ENCODE measurements at places on chromosomes 5 and 9.
A peak's percentile ranks its signal among the peaks of the same experiment; 100 is the strongest.

- DNase-seq, result peak; percentile 61
These were observed 142.6 kb downstream of the PBX3 start for GRCh38 chr9:125889476-125890419.

- DNase-seq, result no peak
These were observed 22.8 kb upstream of the DUSP1 start for GRCh38 chr5:172793577-172794488.

DNA sequence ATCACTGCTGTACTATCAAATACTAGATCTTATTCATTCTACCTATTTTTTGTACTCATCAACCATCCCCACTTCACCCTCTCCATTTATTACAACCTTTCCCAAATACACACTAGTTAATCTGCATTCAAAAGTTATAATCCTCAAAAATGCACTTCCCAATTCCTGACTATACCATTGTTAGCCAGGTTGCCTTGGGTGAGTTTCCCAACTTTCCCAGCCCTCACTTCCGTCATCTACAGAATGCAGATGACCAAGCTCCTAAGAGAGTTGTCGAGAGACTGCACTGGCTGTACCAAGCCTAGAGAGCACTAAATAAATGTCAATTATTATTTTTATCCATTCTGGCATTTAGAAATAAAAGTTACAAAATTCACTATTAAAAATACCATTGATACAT lies 11.5 kb downstream of the PLPP1 start:
- no peak for DNase-seq

DNA sequence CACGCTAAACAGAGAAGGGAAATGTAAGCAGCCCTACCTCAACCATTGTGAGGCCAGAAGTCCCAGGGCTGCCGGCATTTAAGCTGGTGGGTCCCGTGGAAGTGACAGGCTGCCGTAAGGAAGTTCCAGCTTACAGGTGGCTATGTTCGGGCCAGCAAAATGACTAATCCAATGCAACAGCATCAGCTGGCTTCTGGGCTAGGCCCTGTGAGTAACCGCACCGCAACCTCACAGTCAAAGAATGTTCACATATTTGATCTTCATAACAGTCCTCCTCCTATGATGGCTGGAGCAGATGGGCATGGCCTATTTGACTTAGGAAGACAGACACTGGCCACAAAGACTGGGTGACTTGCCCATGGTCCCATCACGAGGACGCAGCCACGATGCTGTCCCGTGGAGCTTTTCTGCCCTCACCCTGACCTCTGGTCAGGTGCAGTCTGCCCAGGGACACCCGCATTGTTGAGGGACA lies 88.2 kb downstream of the LIFR start:
- no peak for DNase-seq

DNA sequence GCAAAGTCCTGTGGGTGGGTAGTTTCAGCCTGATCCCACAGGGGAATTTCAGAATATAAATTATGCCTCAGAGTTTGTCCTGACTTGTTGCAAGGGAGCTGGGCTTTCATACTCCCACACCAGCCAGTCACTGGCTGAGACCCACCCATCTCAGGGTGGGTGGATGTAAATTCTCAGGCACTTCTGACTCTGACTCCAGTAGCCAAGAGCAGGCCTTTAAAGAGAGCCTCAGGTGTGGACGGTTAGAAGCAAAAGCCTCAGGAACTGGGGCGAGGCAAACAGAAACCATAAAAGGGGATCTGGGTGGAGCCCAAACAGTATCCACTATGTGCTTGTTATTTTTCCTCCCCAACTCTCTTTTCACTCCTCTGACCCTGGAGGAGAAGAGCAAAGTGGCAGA lies 28.6 kb upstream of the FBXW11 start:
- DNase-seq, result no peak

- DNase-seq, result no peak
These were observed 19.1 kb upstream of the KCNMB1 start for GRCh38 chr5:170408226-170408625.

GRCh38 chr9:70127540-70128416 lies 84.1 kb downstream of the MAMDC2 start:
- DNase-seq, result no peak

DNA sequence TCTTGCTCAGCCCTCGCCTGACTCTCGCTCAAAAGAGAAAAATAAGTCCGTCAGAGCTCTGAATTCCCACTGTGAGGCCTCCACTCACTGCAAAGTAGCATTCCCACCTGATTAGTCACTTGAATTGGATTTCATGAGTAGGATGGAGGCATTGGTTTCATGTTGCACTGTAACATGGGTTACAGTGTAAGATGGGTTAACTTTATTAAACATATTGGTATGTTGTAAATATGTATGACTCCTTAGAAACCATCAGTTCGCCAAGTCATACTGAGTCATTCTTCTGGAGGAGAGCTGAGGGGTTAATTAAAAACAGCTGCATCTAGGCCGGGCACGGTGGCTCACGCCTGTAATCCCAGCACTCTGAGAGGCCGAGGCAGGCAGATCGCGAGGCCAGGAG lies 93.8 kb upstream of the BNC2 start:
- DNase-seq, result no peak

DNA sequence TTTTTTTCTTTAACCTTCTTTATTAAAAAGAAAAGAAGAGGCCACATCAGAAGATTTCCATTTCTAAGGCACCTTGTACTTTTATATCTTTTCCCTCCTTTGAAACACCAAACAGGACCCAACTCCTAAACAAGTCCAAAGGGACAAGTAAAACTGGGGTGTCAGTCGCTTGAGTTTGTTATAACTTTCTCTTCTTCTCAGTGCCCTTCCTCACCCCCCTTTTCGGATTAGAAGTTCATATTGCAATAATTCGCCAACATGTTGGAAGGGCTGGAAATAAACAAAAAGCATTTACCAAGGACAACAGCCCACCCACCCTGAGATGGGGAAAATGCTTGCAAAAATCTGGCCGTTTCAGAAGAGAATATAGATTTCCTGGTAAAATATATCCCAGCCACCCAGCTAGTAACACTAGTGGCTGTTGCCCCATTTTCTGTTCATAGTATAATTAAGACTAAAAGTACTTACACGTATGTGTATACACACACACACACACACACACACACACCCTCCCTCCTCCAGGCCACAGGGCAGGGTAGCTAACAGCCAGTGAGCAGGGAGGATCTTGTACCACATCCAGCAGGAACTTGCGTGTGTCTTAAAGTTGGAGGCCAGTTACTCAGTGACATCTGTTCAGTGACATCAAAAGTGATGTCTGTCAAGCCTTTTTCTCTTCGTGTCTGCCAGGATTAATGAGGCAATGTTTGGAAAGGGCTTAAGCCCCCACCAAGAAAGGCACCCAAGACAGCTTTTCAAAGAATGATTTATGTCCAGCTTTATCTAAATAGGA lies 149.1 kb upstream of the KLF4 start:
- no peak for DNase-seq

- DNase-seq, result no peak
These were observed 11.1 kb downstream of the LHX6 start for GRCh38 chr9:122217640-122218039.

DNA sequence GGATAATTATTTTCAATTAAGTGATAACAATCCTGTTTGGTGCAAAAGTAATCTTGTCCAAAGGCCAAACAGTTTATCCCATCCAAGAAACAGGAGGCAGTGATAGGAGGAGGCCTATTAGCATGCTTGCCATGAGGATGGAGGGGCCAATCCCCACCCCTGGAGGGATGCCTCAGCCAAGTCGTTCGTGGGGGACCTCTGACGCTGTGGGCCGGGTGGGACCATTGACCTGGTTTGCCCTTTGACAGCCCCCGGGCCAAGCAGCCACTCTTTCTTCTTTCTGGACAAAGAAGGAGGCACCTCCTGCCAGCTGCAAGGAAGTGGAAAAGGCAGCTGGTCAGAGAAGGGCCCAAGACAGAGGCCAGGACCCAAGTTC lies 39.5 kb upstream of the GRHPR start:
- no peak for DNase-seq

DNA sequence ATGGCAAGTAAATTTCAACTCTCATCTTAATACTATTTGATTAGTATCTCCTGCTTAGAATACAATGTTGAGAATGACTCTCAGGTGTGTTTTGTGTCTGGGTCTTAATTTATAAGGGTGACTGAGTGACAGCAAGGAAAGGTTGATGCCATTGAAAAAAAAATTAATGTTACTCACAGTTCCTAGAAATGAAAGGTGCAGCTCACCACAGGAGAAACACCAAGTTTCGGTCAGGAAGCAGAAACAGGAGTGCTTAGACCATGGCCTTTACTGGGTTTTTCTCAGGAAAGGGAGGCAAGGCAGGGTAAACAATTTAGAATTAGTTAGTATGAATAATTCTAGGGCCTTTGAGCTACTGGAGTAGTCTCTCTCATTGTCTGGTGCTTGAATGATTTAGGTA lies 159.2 kb upstream of the C9orf72 start:
- DNase-seq, result no peak

GRCh38 chr5:32584646-32585045 lies 711 bp upstream of the SUB1 start:
- DNase-seq, result no peak

DNA sequence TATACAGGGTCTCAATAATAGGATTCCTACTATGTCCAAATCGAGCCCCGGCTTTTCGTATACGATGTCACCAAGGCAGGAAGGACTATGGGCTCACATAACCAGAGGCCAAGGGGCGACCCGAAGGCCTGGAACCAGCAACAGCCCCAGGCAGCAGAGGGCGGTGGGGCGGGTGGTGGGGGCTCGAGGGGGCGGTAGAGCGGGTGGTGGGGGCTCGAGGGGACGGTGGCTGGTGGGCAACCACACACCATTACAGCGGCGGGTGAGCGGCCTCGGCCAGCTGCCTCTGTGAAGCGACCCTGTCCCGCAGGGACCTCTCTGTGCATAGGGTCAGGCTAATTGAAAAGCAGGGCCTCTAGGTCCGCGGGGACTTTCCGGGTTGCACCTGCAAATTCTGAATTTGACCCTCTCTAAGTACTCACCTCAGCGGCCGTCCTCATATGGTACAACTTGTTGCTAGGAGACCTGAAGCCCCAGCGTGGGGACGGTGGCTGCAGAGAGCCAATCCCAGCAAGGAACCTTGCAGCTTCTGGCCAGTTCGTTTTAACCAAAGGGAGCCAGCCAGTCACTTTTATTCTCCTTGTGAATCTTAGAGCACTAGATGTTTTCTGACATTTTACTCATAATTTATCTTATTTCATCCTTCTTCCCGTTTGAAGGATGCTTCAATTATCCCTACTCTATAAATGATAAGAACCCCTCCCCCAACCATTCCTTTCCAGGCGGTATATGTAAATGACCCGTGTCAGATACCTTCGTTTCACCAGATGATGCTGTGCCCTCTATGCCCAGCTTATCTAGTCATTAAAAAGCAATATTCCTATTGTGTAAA lies at the start of gene NME5:
Gene NME5, minus strand, starts transcription at position 480 of the 832 bp plus-strand sequence. CDS start 648 bp downstream, outside the sequence.
- no peak for DNase-seq

DNA sequence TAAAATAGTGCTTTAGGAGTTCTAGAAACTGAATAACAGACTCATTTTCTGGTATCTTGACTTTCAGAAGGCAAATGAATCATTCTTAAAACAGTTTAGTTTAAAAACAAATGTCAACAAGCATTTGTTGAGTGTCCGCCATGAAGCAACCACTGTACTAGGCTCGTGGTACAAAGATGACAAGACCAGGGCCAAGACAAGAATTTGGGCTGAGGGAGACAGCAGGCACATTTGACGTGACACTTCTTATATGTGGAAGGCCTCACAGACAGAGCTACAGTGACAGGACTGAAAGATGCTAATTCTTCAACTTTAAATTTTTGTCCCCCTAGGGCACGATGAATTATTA lies 14.4 kb upstream of the ZNF131 start:
- DNase-seq, result no peak

GRCh38 chr5:81195335-81195929 lies 37.7 kb upstream of the CKMT2 start:
- DNase-seq, result no peak

DNA sequence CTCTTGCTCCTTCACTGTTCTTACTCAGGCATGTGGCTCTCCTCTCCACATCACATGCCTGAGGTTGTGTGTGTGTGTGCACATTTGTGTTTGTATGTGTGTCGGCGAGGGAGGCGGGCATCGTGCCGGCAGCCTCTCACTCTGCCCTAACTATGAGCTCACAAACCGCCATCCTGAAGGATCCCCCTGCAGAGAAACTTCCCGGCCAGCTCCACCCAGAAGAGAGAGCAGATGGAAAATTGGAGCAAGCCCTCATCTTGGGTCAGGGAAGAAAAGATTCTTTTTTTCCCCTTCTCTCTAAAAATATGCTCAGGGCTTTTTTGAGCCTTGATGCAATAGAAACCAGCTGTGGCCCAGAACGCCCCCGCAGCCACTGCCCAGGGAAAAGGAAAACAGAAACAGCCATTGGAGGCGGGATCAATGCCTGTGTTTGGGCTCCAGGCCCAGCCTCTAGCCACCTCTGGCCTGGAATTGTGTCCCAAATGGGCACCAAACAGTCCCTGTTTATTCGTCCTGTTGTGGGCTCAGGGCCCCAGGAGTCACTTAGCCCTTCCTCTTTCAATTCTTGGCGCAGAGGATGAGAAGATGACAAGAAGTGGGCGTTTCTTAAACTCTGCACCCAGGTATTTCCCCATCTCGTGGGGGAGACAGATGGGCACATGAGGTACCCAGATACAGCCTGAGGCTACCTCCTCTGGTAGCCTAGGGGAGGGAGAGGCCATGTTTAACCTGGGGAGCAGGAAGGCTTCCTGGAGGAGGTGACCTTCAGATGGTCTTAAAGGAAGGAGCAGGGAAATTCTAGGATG lies 151.5 kb downstream of the RGS3 start:
- DNase-seq, result no peak

DNA sequence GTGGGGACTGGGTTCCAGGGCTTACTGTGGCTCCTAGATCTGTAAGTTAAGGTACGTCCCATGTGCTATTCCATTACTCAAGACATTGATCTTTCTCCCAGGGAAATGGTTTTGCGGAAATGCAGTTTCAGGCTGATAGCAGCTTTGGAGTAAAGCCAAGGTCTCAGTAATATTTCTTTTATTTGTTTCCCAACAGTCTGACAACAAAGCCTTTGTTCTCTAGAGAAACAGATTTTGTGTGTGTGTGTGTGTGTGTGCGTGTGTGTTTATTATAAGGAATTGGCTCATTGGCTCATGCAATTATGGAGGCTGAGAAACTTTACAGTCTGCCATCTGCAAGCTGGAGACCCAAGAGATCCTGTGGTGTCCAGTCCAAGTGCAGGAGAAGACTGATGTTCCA lies 12.1 kb upstream of the POC5 start:
- no peak for DNase-seq
